Right renal cortex interstitium (tissue), 3 donors: ENCODE measurements at places on chromosomes 6 and 20. TPM values are rescaled to one million over a fixed set of nuclear protein-coding genes. Genes with fewer than 3 reads are reported as not detected.

The SLC35F1 gene
- 3.1 TPM for polyA plus RNA-seq

The DHX16 gene
- polyA plus RNA-seq, result 46.2 TPM

The MAP3K4 gene
- polyA plus RNA-seq, result 34.6 TPM

The ZNF165 gene
- polyA plus RNA-seq, result 4.3 TPM

The FAM217A gene
- polyA plus RNA-seq, result 2.4 TPM

The MTFR2 gene
- polyA plus RNA-seq, result 4.2 TPM

The TMEM217 gene
- polyA plus RNA-seq, result 1.6 TPM

The RIPPLY2 gene
- not detected for polyA plus RNA-seq

The CDH4 gene
- polyA plus RNA-seq, result 6.8 TPM

The DNAH8 gene
- 0.39 TPM for polyA plus RNA-seq

The ZBP1 gene
- 0.21 TPM for polyA plus RNA-seq

The NNAT gene
- 100 TPM for polyA plus RNA-seq

The WFDC11 gene
- polyA plus RNA-seq, result not detected

The VIP gene
- 0.50 TPM for polyA plus RNA-seq

The PARD6B gene
- polyA plus RNA-seq, result 26.7 TPM

The KCNB1 gene
- polyA plus RNA-seq, result 0.47 TPM

The ACTL10 gene
- polyA plus RNA-seq, result 0.29 TPM

The SEMG1 gene
- polyA plus RNA-seq, result not detected

The BNIP5 gene
- polyA plus RNA-seq, result 0.35 TPM

The DTD1 gene
- polyA plus RNA-seq, result 32.8 TPM

The HSPA1B gene
- polyA plus RNA-seq, result 164 TPM

The GRM1 gene
- 0.24 TPM for polyA plus RNA-seq

The SMOC2 gene
- polyA plus RNA-seq, result 25.7 TPM

The HBS1L gene
- 77.3 TPM for polyA plus RNA-seq

The CALHM5 gene
- polyA plus RNA-seq, result 3.2 TPM

The FHL5 gene
- 0.28 TPM for polyA plus RNA-seq

The ZNF391 gene
- 12.6 TPM for polyA plus RNA-seq

The MEP1A gene
- polyA plus RNA-seq, result not detected

The ZNF76 gene
- polyA plus RNA-seq, result 38.5 TPM

The TTK gene
- 22.4 TPM for polyA plus RNA-seq

The NFATC2 gene
- polyA plus RNA-seq, result 1.4 TPM

The ABHD16B gene
- not detected for polyA plus RNA-seq

The PLCB4 gene
- polyA plus RNA-seq, result 15.7 TPM

The ELOVL4 gene
- polyA plus RNA-seq, result 3.2 TPM

The MOG gene
- polyA plus RNA-seq, result not detected

The AP5S1 gene
- 8.1 TPM for polyA plus RNA-seq

The CDYL gene
- polyA plus RNA-seq, result 30.3 TPM

The SAMD5 gene
- 14.4 TPM for polyA plus RNA-seq
